ENCODE measurements at places on chromosomes 2 and 18.

DNA sequence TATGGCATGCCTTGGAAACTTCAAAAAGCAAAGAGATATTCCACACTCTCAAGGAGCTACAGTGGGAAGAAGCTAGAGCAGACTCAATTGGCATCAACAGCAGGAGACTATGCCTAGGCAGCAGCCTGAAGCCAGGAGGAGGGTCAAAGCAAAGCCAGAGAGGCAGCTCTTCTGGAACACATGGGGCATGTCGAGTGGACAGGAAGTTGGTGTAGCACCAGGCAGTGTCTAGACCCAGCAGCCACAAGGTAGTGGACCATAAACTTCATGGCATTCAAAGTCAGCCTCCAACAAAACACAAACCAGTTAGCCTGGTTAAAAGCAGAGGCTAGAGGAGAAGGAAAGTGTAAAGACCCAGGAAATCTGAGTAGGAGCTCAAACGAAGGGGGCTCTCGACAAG, 311.2 kb upstream of the PKDCC start:
- no peak for DNase-seq

GRCh38 chr18:76351961-76352581, 143.0 kb downstream of the ZNF516 start:
- DNase-seq = no peak

- DNase-seq = no peak
Measured at GRCh38 chr2:195824478-195824877, 167.5 kb downstream of the SLC39A10 start.

DNA sequence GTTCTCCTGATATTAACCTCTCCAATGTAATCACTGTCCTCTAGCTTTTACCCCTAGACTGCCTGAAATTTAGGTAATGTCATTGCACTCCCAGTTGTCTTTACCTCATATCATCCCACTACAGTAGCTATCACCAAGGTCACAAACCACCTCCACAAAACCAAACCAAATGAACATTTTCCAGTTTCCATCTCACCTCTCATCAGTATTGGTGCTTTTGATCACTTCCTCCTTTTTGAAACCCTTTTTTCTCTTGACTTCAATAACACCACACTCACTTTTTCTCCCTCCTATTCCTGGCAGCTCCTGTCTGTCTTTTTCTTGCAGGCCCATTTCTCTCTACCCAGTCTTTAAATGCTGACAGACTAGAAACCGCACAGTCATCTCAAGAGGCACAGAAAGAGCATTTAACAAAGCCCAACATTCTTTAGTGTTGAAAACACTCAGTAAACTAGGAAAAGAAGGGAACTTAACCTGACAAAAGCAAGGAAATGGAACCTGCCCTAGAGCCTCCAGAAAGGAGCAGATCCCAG, 95.9 kb upstream of the SIX2 start:
- DNase-seq = no peak

- no peak for DNase-seq
Measured at GRCh38 chr2:190455358-190456095, 47.4 kb downstream of the MFSD6 start.

- DNase-seq = no peak
Measured at GRCh38 chr18:77250926-77251729, 1.5 kb downstream of the GALR1 start.

- no peak for DNase-seq
Measured at GRCh38 chr18:62403120-62403519, 78.0 kb downstream of the TNFRSF11A start.

DNA sequence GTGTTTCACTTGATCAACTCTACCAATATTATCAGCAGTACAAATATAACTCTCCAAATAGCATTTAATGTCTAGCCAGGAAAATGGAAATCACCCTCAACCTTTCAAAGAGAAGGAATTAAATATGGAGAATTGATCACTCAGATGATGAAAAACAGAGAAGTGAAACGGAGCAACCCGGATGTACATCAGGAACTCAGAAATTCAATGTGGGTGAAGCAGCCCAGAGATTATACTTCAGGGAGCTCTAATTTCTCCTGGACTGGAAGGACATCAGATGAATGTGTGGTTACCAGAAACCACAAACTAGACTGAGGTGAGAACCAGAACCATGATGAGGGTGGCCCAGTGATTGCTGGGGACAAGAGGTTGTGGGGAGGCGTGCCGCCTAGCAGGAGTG, 35.5 kb upstream of the COBLL1 start:
- DNase-seq = no peak

DNA sequence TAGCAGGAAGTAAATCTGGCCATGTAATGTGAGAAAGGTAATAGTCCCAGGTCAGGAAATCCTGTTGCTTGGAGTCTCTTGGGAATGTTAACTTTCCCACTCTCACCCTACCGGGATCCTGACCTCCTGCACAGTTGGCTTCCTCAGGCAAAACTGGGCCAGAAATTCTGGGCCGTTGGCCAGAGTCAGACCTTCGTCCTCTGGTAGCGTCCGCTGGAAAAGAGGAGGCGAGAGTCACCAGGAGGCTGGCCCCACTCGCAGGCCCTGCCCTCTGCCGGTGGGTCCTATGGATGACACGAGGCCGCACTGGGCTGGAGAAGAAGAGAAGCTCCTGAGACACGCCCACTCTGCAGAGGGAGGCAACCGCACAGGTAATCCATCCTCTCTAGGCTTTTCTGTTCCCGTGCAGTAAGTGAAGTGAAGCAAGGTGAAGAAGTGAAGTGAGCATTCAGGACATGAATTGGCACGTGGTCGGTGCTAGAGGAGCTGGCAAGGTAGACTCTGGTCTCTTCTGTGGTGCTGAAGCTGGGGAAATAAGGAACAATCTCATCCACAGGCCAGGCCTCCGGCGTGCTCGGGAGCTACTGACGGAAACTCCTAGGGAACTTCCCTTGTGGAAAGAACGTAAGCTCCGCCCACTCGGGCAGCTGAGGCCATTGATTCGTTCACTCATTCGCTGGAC, 182.7 kb upstream of the GLI2 start:
- no peak for DNase-seq

GRCh38 chr2:167013227-167013626, 124.9 kb downstream of the XIRP2 start:
- DNase-seq = no peak

GRCh38 chr2:96856776-96857666, 795 bp downstream of the ANKRD39 start:
- no peak for DNase-seq

DNA sequence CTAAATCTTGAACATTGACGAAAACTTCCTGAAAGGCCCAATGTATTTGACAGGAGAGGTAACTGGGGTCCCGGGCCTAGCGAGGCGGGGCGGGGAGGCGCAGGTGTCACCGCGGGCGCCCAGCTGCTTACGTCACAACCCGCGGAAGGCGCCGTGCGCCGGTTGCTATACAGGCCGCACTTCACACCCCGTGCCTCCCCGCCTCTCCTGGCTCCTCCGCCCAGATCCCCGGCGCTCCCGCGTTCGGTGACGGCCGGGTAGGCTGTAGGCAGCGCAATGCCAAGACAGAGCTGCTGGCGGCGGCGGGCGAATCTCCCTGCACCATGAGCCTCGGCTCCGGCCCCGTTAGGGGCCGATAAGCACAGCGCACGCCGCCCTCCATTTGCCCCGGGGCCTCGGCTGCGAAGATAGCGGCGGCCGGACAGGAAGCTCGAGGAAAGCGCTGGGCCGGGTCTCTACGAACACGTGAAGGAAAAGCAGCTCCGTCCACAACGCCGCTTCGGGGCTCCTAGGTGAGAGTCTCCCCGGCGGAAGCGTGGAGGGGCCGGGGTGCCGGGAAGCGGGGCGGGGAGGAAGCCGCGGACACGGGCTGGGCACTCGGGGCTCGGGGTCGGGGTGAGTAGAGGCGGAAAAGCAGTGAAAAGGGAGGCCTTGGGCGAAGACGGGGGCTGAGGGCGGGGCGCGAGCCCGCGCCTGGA, at the start of gene RNF138:
TSS of gene RNF138 (plus strand) at position 151 of the 698 bp plus-strand sequence. CDS start 903 bp downstream, outside the sequence.
- peak; percentile 60 for DNase-seq

- no peak for DNase-seq
Measured at GRCh38 chr18:62437235-62438017, 85.4 kb upstream of the ZCCHC2 start.

GRCh38 chr2:59693231-59693959, 860.1 kb downstream of the BCL11A start:
- no peak for DNase-seq

DNA sequence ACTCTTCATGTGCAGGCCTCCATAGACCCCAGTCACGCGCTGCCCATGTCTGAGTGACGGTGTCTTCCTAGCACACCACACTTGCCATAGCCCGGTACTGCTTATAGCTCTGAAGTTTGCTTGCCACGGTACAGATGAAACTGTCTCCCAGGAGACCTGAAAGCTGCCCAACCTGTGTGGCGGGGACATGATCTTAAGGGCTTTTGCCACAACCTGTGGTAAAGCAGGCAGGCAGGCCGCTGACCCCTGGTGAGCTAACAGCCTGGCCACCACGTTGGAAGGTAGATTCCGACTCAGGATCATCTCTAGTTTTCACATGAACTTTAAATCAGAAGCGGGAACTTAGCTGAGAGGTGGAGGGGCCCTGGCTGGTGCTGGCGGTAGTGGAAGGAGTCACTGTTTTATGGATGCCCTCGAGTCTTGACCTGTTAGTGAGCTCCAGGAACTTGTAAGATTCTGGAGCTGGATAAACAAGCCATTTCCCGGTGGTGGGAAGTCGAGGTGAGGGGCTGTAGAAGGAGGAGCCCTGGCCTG, 153.3 kb downstream of the ZNF236 start:
- no peak for DNase-seq

GRCh38 chr2:232528746-232529460, 2.9 kb downstream of the CHRND start:
- DNase-seq = no peak

GRCh38 chr2:169693360-169693759, 845 bp downstream of the CFAP210 start:
- DNase-seq = no peak

- no peak for DNase-seq
Measured at GRCh38 chr2:202152104-202152715, 79.2 kb downstream of the KIAA2012 start.

DNA sequence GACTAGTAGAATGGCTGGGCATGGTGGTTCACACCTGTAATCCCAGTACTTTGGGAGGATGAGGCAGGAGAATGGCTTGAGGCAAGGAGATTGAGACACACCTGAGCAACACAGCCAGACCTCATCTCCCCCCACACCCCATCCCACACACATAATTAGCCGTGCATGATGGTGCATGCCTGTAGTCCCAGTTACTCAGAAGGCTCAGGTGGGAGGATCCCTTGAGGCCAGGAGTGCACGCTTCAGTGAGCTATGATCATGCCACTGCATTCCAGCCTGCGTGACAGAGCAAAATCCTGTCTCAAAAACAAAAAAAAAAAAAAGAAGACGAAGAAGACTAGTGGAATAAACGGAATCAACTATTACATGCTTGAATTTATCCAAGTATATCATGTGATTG, 150.0 kb downstream of the STK39 start:
- no peak for DNase-seq

GRCh38 chr2:176518823-176519222, 249.6 kb downstream of the MTX2 start:
- no peak for DNase-seq

DNA sequence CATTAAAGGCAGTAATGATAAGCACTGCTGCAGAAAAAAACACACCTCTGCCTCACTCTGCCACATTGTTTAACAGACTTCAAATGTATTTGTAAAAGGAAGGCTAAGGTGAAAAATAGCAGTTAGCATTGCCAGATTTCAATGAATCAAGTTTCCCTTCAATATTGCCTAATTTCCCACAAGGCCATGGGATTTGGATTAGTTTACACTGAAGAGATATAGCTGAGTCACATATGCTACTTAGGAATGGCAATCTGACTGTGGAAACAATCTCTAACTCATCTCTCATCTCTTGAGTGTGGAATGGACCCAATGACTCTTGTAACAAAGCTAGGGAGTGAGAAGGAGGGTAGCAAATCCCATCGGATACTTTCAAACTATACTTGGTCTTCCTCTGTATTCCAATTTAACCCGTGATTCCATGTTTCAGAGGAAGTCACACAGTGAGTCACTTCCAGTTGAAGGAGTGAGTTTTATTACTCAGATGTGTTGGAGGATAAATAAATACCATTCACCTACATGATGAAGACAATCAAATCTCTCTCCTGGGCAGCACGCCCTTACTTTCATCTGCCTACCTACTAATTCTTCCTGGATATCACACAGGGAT, 5.1 kb downstream of the B4GALT6 start:
- DNase-seq = no peak

DNA sequence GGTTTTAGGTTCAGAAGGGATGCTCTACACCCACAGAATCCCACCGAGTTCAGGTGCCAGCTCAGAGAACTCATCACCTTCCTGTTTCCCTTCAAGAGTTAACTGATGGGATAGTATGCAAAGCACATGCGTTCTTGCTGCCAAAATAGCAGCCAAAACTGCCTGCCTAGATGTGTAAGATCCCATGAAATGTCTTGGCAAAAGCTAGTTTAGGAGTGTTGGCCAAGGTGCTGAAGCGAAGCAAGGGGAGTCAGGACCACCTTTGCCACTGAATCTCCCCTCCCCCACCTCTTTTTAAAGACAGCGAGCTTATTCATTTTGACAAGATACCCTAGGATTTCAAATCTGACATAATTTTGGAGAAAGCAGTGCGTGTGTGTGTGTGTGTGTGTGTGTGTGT, 2.1 kb downstream of the DOCK10 start:
- DNase-seq = no peak

- no peak for DNase-seq
Measured at GRCh38 chr18:76538846-76539245, 43.8 kb upstream of the ZNF516 start.

DNA sequence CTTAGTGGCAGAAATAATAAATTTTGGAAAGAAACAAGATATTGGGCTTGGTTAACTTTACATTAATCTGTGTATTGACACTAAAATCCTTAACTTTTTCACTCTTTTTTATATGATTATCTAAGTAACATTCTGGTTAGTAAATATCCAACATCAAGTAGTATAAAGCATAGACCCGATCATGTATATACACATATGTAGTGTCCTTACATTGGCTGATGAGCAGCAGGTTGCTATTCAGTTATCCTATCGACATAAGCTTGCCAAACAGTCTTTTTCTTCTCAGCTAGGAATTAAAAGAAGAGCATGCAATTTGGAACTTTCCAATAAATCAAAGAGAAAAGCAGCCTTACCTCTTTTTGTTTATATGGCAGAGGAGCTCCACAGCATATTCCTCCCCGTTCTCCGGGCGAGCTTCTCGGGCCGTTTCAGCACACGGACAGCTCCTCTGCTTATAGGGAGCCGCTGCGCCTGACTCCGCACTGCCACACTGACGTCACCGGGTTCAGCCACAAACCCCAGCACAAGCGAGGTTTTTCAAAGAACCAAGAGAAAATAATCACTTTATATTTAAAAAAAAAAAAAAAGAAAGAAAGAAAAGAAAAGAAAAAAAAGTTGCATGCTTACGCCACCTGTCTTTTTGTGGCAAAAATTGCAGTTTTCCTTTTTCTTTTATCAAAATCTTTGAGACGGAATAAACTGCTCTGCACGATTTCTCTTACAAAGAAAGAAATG, at the start of gene SCG2:
TSS of gene SCG2 (minus strand) at position 430 of the 735 bp plus-strand sequence. CDS start 3,079 bp downstream, outside the sequence.
- DNase-seq = no peak

- no peak for DNase-seq
Measured at GRCh38 chr2:222318026-222318711, 19.4 kb upstream of the PAX3 start.

Measured in stimulated activated CD4-positive, alpha-beta T cell treated with anti-CD3 and anti-CD28 coated beads, Interleukin-1b, Interleukin-23, amount 100 ng/mL, for 1 hour (primary cell).